ENCODE measurements at places on chromosomes 7 and 10. TPM values are rescaled to one million over a fixed set of nuclear protein-coding genes. Genes with fewer than 3 reads are reported as not detected.

The MYPN gene
- 0.22 TPM for total RNA-seq

The RAPGEF5 gene
- total RNA-seq: 9.7 TPM

The SPDYE9 gene
- total RNA-seq: not detected

The PALD1 gene
- 1.4 TPM for total RNA-seq

The MMP21 gene
- not detected for total RNA-seq

The CAV2 gene
- total RNA-seq: 9.4 TPM

The CUX1 gene
- 98.4 TPM for total RNA-seq

The EVX1 gene
- total RNA-seq: not detected

The CYP3A4 gene
- not detected for total RNA-seq

The STK31 gene
- total RNA-seq: 1.6 TPM

GRCh38 chr10:28970231-28970630, 292.9 kb downstream of the BAMBI start:
- DNase-seq: no peak
- no peaks in the 10 kb centered on the region for H3K27me3 ChIP-seq
- peaks cover 10% of the 10 kb centered on the region for H3K4me1 ChIP-seq
- H3K4me3 ChIP-seq: no peak overlapping the region
- H3K27ac ChIP-seq: peak overlapping the region; percentile 38

DNA sequence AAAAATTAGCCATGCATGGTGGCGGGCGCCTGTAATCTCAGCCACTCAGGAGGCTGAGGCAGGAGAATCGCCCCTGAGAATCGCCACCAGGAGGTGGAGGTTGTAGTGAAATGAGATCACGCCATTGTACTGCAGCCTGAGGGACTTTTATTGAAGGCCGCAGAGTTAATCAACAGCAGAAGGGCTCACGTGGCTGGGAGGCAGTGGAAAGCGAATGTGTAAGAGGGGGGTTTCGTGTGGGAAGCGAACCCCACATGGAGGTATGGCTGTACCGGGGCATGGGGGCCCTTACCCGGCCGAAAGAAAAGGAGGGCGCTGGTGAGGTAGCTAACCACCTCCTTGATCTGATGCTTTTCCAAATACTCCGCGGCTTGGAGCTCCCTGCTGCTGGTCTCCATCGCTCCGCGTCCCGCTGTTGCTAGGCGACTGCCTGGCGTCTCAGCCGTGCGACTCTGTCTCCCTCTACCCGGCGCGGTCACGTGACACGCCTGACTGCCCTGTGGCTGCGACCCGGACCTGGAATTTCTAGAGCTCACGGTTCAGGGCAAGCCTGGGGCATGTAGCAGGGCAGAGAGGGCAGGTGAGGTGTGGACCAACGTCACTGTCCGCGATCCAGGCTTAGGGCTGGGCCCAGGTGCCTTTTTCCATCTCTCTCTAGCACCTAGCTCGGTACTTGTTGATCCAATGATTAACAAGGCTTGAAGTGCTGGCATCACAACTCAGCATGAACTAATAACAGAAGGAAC, at the start of gene EFCAB10:
Gene EFCAB10, minus strand, starts transcription at position 428 of the 746 bp plus-strand sequence. Its CDS starts 30 bp downstream, at position 398.
- H3K27me3 ChIP-seq: no peaks in the 10 kb centered on the region
- no peaks in the 10 kb centered on the region for H3K4me1 ChIP-seq
- H3K27ac ChIP-seq: peak within 1 kb of the TSS; percentile 80
- no peaks in the 10 kb centered on the region for H3K36me3 ChIP-seq

DNA sequence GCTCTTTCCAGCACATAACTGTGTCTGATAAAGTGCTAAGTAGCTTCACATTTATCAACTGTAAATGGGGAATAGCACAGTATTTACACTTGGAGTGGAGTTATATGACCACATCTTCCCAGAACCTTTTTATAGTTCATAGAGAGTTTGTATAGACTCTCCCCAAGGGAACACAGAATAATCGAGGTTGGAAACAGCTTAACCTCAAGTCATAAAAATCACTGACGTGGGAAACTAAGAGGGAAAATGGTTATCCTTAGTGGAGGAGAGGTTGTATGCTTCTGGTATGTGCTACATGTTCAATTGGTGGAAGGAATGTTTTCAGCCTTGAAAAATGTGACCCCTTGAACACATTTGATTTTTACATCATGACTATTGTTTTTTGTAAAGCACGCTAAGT, 167.9 kb upstream of the KIAA1217 start:
- no peaks in the 10 kb centered on the region for H3K36me3 ChIP-seq
- peaks cover 14% of the 10 kb centered on the region for H3K4me1 ChIP-seq
- no peak overlapping the region for H3K4me3 ChIP-seq
- no peak overlapping the region for H3K27ac ChIP-seq
- DNase-seq: no peak

DNA sequence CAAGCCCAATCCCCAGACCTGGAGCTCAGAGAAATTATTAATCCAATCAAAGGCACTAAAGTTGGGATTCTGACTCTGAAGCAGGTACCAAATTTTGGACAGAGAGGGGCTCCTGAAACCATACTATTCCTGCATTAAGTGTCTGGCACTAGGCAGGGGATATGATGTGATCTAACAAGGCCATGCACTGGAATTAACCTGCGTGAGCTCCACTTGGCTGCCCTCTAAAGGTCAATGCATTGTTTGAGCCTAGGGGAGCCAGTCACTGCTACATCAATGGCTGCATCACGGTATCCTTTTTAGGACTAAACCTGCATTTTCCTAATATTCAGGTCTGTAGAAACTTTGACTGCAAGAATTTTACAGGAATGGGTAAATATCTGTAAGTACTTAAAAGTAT, 42.1 kb downstream of the ST8SIA6 start:
- H3K27ac ChIP-seq: no peak overlapping the region
- no peak overlapping the region for H3K4me3 ChIP-seq
- no peaks in the 10 kb centered on the region for H3K4me1 ChIP-seq
- DNase-seq: no peak
- H3K27me3 ChIP-seq: peaks cover 3% of the 10 kb centered on the region

DNA sequence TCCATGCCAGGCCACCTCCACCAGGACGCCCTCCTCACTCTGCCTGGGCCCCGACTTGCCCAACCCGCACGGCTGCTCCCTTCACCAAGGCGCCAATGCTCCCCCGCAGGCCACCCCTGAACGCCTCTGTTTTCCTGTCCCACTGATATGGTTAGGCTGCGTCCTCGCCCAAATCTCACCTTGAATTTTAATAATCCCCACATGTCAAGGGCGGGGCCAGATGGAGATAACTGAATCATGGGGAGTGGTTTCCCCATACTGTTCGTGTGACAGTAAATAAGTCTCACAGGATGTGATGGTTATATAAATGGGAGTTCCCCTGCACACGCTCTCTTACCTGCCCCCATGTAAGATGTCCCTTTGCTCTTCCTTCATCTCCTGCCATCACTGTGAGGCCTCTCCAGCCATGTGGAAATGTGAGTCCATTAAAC, 29.8 kb downstream of the RSU1 start:
- H3K27me3 ChIP-seq: no peaks in the 10 kb centered on the region
- H3K4me3 ChIP-seq: no peak overlapping the region
- no peak for DNase-seq
- H3K4me1 ChIP-seq: peaks cover 16% of the 10 kb centered on the region
- no peak overlapping the region for H3K27ac ChIP-seq

- no peaks in the 10 kb centered on the region for H3K27me3 ChIP-seq
- peaks cover 21% of the 10 kb centered on the region for H3K4me1 ChIP-seq
- peaks cover 9% of the 10 kb centered on the region for H3K36me3 ChIP-seq
- no peak overlapping the region for H3K4me3 ChIP-seq
Measured at GRCh38 chr7:122674502-122674901, 24.4 kb downstream of the RNF133 start.

DNA sequence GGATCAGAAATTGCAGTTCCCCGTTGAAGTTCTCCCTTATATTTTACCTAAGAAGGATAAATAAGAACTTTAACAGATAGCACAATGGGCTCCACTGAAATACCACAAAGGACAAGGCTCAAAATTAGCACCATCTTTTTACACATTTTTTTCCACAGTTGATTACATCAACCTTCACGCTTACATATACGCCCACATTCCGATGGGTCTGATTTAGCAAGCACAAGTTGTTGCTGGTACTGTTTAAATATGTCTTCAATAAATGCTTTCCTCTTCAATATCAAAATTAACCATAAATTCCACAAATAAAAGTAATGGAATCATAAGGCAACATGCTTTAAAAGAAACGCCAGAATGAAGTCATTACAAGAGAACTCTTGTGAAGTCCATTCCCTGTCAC, 79.5 kb downstream of the NEBL start:
- no peak overlapping the region for H3K27ac ChIP-seq
- DNase-seq: no peak
- H3K36me3 ChIP-seq: peaks cover 3% of the 10 kb centered on the region
- no peak overlapping the region for H3K4me3 ChIP-seq
- no peaks in the 10 kb centered on the region for H3K4me1 ChIP-seq
- H3K27me3 ChIP-seq: no peaks in the 10 kb centered on the region

GRCh38 chr7:49852619-49853462, 79.4 kb downstream of the VWC2 start:
- peak; percentile 32 for DNase-seq
- peaks cover 3% of the 10 kb centered on the region for H3K27me3 ChIP-seq
- no peaks in the 10 kb centered on the region for H3K36me3 ChIP-seq
- H3K27ac ChIP-seq: no peak overlapping the region
- H3K4me3 ChIP-seq: no peak overlapping the region

GRCh38 chr10:131993275-131993674, 11.6 kb upstream of the BNIP3 start:
- H3K36me3 ChIP-seq: no peaks in the 10 kb centered on the region
- peaks cover 23% of the 10 kb centered on the region for H3K27me3 ChIP-seq
- H3K27ac ChIP-seq: no peak overlapping the region
- no peak for DNase-seq

GRCh38 chr7:90768301-90768700, 172.2 kb downstream of the CDK14 start:
- peak overlapping the region; percentile 62 for H3K27ac ChIP-seq
- peak overlapping the region; percentile 29 for H3K4me3 ChIP-seq
- peaks cover 15% of the 10 kb centered on the region for H3K36me3 ChIP-seq
- H3K4me1 ChIP-seq: peaks cover 55% of the 10 kb centered on the region
- no peaks in the 10 kb centered on the region for H3K27me3 ChIP-seq
- DNase-seq: no peak

GRCh38 chr7:20562461-20562860, 53.0 kb upstream of the ABCB5 start:
- H3K27me3 ChIP-seq: no peaks in the 10 kb centered on the region
- H3K27ac ChIP-seq: no peak overlapping the region
- DNase-seq: no peak
- no peaks in the 10 kb centered on the region for H3K36me3 ChIP-seq
- no peaks in the 10 kb centered on the region for H3K4me1 ChIP-seq

DNA sequence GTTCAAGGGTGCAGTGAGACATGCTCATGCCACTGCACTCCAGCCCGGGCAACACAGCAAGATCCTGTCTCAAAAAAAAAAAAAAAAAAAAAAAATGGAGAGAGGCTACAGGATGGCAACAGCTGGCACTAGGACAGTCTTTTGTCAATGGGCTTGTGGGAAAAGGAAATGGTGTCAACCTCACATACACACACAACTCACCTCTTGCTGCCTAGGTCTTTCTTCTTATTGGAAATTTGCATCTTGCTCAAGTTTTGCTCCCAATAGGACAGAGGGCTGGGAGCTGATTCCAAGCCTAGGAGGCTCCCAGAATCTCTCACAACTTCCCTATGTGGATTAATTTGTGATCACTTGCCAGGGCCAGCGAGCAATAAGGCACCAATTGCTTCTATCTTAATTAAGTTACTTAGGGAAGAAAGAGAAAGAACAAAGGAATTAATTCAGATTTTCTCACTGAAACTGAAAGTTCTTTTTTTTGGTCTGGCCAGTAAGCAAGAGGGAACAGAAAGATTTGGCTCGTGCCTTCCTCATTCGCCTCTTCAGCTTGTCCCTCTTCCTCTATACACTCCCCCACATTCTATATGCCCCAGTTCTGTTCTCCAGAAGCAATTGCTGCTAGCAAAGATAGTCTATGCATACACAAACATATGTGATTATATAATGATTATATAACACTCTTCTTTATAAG, 33.8 kb downstream of the MAP3K8 start:
- H3K4me3 ChIP-seq: no peak overlapping the region
- H3K27ac ChIP-seq: no peak overlapping the region
- DNase-seq: no peak

- no peak for DNase-seq
- H3K27me3 ChIP-seq: no peaks in the 10 kb centered on the region
- peaks cover 2% of the 10 kb centered on the region for H3K36me3 ChIP-seq
- H3K4me3 ChIP-seq: no peak overlapping the region
- peaks cover 2% of the 10 kb centered on the region for H3K4me1 ChIP-seq
Measured at GRCh38 chr10:18158773-18159265, 18.6 kb downstream of the CACNB2 start.

- peaks cover 1% of the 10 kb centered on the region for H3K4me1 ChIP-seq
- no peak for DNase-seq
- no peak overlapping the region for H3K4me3 ChIP-seq
- peaks cover 8% of the 10 kb centered on the region for H3K27me3 ChIP-seq
- no peak overlapping the region for H3K27ac ChIP-seq
- no peaks in the 10 kb centered on the region for H3K36me3 ChIP-seq
Measured at GRCh38 chr7:86818903-86819302, 175.2 kb downstream of the GRM3 start.

GRCh38 chr7:148242294-148242821, 348.2 kb upstream of the C7orf33 start:
- peaks cover 30% of the 10 kb centered on the region for H3K27me3 ChIP-seq
- no peak overlapping the region for H3K4me3 ChIP-seq
- no peak overlapping the region for H3K27ac ChIP-seq
- H3K4me1 ChIP-seq: peaks cover 7% of the 10 kb centered on the region

GRCh38 chr10:51266496-51266895, 192.2 kb downstream of the PRKG1 start:
- H3K27me3 ChIP-seq: no peaks in the 10 kb centered on the region
- no peaks in the 10 kb centered on the region for H3K4me1 ChIP-seq
- H3K27ac ChIP-seq: no peak overlapping the region
- H3K36me3 ChIP-seq: no peaks in the 10 kb centered on the region

- H3K27me3 ChIP-seq: peaks cover 2% of the 10 kb centered on the region
- H3K4me3 ChIP-seq: peak overlapping the region; percentile 85
- peaks cover 2% of the 10 kb centered on the region for H3K36me3 ChIP-seq
- peak overlapping the region; percentile 99 for H3K27ac ChIP-seq
Measured at GRCh38 chr7:73829921-73830680, 695 bp upstream of the CLDN4 start.

DNA sequence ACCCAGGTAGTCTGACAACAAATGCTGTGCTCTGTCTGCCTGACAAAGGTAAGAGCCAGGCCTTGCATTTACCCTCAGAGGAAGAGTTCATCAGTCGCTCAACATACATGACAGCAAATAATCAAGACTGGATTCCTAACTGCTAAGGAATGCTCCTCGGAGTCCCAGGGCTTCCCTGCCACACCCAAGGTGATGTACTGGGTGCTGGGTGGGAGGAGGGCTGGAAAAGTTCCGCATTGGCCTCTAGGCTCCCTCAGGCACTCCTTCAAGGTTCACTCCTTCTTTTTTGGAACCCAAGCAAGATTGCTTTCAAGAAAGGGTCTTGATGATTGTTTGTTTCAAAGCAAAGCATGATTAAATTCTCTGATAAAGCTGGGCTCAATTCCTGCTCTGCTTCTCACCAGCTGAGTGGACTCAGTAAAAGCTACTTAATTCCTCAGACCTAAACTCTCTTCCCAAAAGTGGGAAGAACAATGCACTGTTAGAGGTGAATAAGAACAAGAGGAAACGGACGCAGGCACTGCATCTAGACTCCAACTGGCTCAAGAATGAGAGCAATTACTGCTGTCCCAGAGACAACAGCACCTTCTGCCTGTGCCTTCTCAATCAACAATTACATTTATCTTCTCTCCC, 173.5 kb downstream of the ELMO1 start:
- H3K27ac ChIP-seq: no peak overlapping the region
- H3K4me1 ChIP-seq: peaks cover 2% of the 10 kb centered on the region
- no peak for DNase-seq
- no peaks in the 10 kb centered on the region for H3K27me3 ChIP-seq

Data from progenitor cell of endocrine pancreas (in vitro differentiated cells).